ENCODE measurements at places on chromosomes 16 and 17.

DNA sequence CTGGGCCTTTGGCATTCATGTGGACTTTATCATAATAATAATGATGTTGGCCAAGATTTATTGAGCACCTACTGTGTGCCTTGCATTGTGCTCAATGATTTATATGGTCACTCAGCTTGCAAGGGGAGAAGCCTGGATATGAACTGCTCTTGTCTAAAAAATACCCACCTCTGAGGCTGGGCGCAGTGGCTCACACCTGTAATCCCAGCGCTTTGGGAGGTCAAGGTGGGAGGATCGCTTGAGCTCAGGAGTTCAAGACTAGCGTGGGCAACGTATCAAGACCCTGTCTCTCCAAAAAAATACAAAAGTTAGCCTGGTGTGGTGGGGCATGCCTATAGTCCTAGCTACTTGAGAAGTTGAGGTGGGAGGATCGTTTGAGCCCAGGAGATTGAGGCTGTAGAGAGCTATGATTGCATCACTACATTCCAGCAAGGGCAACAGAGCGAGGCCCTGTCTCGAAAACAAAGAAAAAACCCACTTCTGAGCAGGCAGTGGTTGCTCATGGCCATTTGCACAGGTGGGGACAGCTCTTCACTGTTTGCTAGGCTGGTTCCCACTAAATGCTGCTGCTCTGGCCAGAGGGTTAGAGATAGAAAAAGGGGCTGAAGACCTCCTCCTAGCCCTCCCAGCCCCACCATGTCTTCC, 4.3 kb upstream of the ADGRG1 start:
- no peak for DNase-seq

DNA sequence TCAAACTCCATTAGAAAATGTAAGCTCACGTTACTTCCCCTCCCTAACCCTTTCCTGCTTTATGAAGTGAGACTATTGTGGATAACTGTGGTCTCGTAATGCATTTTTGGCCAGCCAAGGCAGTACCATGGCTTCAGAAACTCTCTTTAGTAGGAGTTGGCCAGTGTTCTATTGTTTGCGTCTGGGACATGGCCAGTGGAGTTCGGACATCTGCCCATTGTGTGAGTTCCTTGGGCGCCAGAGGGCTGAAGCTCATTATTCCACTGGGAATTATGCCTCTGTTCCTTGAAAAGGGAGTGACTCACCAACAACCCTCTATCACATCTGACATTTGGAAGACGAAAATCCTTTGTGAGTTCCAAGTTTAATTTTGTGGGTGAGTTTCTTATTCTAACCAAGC, 319.5 kb upstream of the SOX9 start:
- no peak for DNase-seq

- DNase-seq, result no peak
Measured at GRCh38 chr17:65109990-65110680, 27.0 kb upstream of the RGS9 start.

GRCh38 chr17:21243516-21244303, 9.5 kb downstream of the NATD1 start:
- DNase-seq, result no peak

- no peak for DNase-seq
Measured at GRCh38 chr17:1067282-1067956, 70.5 kb downstream of the TIMM22 start.

DNA sequence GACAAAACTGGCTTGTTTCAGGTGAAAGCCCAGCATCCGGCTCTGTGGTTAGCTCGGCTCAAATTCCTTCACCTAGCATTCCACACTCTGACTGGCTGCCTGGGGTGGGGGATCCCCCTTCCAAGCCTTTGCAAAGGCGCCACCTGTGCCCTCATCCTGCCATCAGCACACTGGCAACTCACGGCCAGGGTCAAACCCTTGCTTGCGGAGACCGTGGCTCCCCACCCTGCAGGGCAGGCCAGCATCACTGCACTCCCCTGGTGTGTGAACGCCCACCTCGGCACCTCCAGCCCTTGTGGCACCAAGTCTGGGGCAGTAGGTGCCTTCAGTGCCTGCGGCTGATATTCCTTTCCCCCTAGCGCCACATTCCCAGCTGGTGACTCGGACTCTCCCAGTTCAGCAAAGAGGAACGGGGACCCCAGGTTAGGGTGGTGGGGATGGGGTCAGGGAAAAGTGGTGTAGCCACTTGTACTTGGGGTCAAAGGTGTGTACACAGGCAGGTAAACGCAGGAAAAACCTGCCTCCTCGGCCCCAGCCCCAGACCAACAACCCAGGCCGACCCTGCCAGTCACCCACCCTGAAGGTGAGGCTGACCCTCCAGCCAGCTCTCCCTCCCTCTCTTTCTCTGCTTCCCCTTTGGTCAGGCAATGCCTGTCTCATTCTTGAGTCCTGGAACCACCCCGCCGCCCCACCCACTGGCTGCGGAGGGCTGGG, 1.1 kb downstream of the FLII start:
- DNase-seq, result no peak

DNA sequence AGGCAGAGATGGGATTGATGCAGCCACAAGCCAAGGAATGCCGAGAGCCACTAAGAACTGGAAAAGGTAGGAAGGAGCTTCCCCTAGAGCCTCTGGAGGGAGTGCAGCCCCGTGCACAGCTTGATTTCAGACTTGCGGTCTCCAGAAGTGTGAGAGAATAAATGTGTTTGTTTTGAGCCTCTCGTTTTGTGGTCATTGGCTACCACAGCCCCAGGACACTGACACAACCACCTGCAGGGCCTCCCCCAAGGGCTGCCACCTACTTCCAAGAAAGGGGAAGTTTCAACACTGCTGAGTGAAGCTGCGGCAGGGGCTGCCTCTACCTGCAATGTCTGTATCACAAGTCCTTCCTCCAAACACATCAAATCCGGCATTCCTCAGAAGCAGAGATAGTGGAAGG, 346.9 kb downstream of the C16orf95 start:
- no peak for DNase-seq

DNA sequence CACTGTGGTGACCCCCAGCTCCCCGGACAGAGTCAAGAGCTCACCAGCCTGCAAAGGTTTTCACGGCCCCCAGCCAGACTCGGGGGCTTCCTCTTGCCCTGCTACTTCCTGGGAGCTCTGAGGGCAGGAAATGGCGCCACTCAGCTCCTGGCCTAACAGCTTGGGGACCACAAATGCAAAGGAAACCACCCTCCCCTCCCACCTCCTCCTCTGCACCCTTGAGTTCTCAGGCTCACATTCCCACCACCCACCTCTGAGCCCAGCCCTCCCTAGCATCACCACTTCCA, 375 bp upstream of the SPN start:
- DNase-seq, result no peak

DNA sequence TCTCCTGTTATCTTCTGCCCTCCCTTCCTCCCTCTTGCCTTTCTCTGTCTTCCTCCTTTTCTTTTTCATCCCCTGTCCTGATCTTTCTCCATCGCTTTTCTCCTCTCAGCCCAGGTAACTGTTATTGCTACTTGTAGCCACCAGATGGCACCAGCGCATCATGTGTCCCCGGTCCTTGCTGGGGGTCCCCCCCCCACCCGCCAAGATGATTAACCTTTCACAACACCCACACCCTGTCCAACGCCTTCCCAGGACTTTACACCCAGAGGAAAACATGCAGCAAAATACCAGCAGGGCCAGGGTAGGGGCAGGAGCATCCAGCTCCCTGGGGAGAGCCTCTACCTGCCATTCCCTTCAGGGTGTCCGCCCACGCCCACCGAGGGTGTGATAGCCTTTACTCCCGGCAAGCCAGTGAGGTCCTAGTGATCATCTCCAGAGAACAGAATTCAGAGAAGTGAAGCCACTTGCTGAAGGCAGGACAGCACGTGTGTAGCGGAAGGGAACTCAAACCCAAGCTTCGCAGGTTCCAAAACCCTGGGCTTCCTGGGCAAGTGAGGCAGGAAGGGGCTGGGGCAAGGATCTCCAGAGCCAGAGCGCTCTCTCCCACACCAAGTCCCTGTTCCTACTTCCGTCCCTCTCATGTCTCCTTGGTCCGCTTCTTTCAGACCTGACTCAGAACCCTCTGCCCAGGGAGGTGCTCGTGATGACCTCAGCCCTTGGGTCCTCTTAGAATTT, 13.4 kb upstream of the TAC4 start:
- no peak for DNase-seq

DNA sequence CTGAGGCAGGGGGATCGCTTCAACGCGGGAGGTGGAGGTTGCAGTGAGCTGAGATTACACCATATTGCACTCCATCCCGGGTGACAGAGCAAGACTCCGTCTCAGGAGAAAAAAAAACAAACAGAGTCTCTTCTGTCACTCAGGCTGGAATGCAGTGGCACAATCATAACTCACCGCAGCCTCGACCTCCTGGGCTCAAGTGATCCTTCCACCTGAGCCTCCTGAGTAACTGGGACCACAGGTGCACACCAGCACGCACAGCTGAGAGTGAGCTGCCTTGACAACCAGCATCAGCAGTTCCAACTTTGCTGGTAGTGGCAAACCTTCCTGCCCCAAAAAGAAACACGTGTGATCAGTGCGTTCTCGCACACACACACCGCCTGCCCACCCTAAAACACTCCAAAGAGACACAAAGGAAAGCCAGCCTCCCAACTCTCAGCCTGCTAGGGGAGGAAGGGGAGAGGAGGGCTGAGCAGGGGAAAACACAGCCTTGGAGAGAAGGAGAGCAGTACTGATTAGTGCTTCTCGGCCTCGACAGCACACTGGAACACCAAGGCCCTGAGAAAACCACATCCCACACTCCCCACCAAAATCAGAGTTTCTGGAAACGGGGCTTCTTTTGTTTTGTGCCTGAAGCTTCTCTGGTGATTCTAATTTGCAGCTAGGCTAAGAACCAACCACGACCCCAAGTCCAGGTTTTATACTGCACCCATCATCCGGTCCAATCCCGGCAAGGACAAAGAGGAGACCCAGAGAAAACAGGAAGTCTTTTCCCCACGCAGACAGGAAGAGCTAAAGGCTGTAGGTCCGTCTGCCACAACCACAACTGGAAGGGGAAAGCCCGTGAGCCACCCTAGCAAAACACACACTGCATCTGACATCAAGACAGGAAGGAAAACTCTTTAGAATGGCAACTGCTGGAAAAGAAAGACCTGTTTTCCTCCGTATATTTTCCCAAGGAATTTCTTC, 28.8 kb downstream of the ZCCHC14 start:
- no peak for DNase-seq

DNA sequence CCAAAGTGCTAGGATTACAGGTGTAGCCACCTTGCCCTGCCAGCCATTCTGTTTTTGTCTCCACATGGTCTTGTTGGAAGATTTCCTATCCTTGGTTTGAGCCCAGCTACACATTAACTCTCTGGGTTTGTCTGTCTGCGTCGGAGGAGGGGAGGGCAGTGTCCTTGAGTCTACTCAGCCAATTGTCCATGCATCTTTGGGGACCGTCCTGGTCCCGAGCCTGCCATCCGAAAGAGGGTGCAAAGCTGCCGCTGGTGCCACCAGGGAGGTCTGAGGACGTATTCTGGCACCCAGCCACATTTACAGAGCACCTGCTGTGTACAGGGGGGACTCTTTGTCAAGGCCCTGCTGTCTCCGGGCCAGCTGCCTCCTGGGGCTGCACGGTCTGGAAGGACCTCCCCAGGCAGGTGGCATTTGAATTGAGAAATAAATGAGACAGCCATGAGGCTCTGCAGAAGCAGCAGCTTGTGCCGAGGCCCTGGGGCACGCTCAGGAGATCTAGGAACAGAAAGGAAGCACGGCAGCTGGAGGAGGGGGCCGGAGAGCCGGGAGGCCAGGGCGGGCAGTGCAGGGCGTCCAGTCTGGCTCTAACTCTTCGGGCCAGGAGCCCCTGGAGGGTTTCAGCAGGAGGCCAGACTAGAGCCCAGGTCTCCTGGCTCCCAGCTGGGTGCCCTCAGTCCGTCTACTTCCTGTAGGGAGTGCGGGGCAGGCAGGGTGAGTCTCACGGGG, 1.5 kb downstream of the CYBA start:
- DNase-seq, result no peak

- DNase-seq, result no peak
Measured at GRCh38 chr17:798246-798645, 16.1 kb downstream of the MRM3 start.
